ENCODE measurements at places on chromosomes 5 and 9.

DNA sequence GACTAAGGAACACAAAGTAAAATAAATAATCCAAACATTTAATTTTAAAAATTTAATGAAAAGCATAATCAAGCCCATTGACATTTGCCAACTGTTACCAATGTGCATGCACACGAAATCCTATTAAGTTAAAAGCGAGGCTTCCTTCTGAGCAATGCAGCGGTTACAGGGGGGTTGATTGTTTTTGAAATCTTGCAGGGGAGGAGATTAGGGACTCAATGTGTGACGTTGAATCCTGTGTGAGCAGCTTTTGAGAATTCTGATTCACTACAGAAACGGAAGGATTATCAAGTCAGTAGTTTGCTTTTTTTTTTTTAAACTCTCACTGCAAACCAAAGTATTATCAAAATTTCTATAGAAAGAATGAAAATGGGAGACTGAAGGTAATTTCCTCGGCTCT, 109.5 kb downstream of the PRKACG start:
- no peak for DNase-seq

- peak; percentile 36 for DNase-seq
Observed at GRCh38 chr5:94524841-94525697, 93.3 kb downstream of the KIAA0825 start.

DNA sequence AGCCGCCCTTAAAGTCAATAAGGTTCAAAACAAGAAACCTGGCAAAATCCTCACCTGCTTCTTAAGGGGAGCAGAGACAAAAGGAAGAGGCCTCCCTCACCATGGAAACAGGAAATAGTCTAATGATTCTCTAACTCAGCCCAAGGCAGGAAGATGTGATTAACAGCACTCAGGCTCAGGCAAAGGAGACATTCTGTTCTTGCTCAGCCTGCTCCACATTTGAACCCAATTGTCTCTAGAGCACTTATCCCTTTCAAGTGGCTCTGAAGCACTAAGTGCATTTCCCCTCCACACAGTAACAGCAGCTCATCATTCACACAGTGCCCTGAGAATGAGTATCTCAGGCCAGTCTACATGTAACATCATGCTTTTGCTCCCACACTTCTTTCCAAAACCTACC, 72.3 kb downstream of the NIPSNAP3B start:
- peak; percentile 61 for DNase-seq

GRCh38 chr9:129624168-129624759, 1.7 kb upstream of the NTMT1 start:
- peak; percentile 71 for DNase-seq

DNA sequence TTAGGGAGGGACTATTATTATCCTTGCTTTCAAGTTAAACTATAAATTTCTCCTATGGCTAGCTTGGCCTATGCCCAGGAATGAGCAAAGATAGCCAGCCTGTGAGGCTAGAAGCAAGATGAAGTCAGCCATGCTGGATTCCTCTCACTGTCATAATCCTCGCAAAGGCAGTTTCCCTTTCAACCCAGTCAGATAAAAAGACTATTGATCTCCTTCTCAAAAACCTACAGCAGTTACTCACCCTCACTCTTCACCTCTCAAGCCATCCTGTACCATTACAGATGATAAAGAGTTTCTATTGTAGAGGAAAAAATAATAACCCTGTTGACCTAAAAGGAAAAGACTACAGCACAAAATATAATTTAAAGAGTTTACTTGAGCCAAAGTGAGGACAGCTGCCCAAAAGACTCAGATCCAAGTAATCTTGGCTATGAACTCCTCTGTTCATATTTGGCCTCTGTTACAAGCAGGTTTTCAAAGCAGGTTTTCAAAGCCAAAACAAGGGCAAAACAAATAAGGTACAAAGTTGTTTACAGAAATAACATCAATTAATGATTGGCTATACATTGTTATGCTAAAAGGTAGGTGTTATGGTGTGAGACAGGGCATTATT, 41.7 kb downstream of the KCNV2 start:
- peak; percentile 18 for DNase-seq

GRCh38 chr5:21236971-21237427, 1249.0 kb upstream of the CDH18 start:
- peak; percentile 76 for DNase-seq

DNA sequence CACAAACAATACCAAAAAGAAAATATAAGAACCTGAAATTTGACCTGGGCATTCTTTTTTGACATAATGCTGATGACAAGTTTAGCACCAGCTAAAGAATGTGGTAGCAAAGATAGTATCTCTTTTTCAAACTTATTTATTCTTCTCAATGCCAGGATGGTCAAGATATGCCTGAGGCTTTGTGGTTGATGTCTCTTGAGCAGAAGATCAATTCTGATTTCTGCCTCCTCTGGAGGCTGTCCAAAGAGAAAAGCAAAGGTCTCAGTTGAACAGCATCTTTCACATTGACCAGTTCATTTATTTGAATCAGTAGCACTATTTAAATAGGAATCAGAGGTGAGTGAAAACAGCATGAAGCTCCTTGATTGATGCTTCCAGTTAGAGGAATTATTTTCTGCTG, 588.2 kb downstream of the HTR1A start:
- no peak for DNase-seq

DNA sequence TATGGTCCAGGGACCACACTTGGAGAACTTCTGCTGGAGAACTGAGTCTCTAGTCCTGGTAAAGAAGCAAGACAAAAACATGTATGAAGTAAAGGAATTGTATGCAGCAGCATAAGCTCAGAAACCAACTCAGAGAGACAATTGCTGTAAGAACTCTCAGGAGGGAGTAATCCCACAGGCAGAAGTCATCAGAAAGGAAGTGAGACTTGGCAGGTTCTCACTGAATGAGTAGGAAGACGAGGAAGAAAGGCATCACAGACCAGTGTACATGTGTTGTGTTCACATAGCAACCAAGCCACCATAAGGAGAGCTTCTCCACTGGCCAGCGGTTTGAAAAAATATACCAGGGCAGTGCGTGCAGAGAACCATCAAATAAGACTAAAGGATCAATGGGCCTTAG, 57.9 kb upstream of the FST start:
- DNase-seq: peak; percentile 48

GRCh38 chr5:8814105-8814504, 731.8 kb downstream of the SEMA5A start:
- no peak for DNase-seq

GRCh38 chr9:69494208-69494607, 169.2 kb downstream of the ENTREP1 start:
- DNase-seq: no peak

GRCh38 chr9:131845305-131846298, 105.7 kb upstream of the RAPGEF1 start:
- DNase-seq: no peak

- peak; percentile 73 for DNase-seq
Observed at GRCh38 chr9:89304020-89304833, 6.8 kb upstream of the CKS2 start.

- DNase-seq: no peak
Observed at GRCh38 chr5:112691339-112691680, 46.4 kb upstream of the APC start.

DNA sequence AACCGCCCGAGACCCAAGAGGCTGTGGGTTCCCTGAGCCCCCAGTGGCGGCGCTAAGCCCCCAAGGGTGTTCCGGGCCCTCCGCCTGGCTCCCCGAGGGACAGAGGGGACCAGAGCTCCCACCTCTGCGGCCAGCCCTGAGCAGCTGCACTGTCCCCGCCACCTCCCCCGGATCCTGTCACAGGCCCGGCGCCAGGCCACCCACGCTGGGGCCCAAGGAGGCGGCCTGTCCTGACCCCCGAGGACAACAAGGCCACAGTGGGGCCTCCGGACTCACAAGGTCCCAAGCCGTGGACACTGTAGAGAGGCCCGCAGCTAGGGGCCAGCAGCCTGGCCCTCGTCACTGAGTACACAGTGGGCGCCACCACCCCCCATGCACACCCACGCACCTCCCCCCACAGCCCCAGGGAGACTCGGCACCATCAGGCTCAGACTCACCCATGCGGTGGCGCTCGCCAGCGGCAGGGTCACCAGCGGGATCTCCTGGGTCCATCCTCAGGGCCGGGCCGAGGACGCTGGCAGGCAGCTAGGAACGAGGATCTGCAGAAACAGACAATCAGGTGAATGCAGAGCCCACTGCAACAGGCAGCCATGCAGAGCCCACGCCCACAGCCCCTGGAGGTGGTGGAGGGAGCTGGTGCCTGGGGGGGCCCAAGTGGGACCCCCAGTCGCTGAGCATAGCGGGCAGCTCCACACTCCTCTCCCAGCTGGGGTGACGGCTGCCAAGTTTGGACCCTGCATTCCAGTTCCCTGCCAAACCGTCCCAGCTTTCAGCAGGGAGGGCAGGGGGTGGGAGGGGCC, 27.9 kb downstream of the EXD3 start:
- no peak for DNase-seq

GRCh38 chr9:131736431-131736830, 3.4 kb downstream of the RAPGEF1 start:
- DNase-seq: no peak

DNA sequence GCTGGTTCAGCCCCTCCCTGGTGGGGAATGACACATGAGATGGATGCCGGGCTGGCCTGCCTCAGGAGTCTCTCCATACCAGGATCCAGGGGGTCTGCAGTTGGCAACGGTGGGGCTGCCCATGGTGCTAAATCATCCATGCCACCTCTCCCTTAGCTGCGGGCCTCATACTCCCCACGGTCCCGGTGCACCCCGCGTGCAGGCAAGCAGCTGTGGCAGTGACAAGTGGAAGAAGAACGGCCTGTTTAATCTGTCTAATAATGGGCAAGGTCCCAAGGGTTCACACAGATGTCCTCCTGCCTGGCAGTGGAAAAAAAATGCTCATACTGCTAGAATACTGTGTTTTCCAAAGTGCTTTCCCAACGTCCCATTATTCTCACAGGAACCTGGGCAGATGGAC, 196.9 kb upstream of the PANK3 start:
- no peak for DNase-seq

DNA sequence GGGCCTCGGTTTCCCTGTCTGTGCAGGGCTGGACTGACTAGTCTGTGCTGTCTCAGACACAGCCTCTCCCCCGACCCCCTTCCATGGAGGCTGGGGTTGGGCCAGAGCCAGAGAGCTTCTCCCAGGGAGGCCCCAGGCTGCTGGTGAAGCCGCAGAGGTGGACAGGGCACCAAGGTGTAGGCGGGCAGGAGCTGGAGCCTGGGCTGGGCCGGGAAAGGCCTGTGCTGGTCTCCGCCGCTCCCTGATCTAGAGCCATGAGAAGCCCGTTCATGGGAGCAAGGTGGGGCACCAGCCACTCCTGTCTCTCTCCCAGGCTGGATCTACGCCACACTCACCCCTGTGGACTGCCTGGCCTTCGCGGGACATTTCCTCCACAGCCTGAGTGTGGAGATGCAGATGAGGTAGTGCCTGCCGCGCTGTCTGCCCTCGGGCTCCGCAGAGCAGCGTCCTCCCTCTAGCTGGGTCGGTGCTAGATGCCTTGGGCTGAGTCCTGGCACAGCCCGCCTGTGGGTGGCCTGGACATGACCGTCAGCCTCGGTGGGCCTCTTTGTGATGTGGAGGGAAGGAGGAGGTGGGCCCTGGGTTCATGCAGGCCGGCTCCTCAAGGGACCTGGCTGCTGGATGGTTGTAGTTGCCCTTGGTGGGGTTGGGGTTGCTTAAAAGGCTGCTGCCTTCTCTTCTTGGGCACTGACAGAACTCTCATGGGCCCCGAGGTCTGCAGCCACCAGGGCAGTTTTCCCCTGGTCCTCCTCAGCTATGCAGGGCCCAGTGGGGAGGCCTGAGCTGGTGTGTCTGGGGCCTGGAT, 79.4 kb downstream of the PHF2 start:
- DNase-seq: no peak

- DNase-seq: no peak
Observed at GRCh38 chr5:481347-481746, 38.4 kb downstream of the EXOC3 start.

GRCh38 chr9:70462300-70462699, 47.8 kb upstream of the KLF9 start:
- DNase-seq: no peak

DNA sequence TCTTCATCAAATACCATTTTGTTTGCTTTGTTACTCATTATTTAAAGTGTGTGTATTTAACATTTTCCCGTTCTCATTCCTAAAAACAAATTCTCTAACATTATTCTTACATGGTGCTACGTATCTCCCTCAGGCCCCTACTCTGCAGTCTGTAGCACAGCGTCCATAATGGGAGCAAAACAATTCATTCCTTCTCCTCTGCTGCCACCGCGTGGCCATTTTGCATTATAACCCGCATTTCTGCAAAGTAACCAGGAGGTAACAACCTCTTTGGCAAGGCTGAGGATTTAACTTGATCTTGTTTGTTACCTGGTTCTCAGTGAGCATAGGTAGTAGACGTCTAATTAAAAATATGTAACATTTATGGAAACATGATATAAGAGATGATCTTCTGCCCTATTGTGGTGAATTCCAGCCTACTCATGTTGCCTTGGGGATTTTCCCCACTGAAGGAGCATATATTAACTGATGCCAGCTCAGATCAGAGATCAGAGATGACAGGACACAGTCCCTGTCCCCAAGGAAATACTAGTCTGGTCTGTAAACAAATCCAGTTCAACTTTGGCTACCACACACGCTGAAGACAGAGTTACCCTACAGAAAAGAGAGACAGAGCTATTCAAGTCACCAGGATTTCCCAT, 10.5 kb downstream of the OR1K1 start:
- DNase-seq: peak; percentile 82

DNA sequence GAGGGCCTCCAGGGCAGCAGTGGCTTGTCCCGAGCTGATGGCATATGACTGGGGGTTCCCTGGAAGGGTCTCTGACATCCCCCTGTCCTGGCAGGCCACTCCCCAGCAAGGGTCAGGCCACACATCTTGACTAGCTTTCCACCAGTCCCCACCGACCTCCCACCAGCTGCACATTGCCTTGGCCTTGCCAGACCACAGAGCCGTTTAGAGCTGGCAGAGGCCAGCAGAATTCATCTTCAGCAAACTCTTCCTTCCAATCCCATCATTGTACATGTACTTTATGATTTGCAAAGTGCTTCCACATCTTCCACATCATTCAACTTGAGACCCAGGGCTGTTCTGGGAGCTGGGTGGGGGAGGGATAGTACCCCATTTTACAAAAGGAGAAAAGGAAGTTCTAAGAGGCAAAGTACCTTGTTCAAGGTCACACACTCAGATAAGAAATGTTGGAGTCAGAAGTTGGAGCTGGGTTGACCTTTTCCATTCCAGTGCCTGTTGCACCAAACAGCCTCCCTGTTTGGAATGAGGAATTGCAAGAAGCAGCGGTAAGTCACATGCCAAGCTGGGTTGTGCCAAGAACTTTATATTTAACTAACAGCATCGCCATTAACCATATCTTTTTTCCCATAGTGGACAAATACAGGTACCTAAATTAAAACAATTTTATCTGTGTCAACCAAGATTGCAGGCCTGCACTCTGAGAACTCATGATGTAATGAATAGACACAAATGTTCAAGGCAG, 25.8 kb upstream of the COL15A1 start:
- DNase-seq: no peak
